ENCODE measurements at places on chromosomes 1 and 21.
A peak's percentile ranks its signal among the peaks of the same experiment; 100 is the strongest.

DNA sequence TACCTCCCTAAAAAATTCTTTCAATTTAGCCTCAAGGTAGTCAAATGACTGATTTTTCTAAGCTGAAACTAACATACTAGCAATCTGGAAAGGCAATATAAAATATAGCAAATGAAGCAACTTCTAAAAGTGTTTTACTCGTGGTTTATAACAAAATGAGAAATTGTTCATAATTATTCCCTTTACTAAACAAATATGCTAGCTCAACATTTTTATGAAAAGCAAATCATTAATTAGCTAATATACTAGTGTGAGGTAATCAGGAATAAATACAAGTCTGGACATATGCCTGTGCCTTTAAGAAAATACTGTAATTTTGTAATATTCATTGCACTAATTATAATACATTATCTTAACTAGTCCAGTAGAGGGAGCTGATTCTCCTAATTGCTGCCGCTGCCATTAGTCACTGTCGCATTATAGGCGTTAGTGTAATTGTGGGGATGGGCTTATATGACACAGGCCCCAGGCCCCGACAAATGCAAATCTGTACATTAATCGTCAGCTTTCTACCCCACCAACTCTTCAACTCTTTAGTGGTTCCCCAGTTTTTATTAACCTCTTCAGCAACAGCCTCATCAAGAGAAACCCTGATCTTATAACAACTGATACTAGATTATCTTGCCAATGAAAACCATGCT, 160.9 kb downstream of the GABPA start:
- DNase-seq, result no peak

- DNase-seq, result no peak
These were observed 88.4 kb upstream of the CSF3R start for GRCh38 chr1:36571106-36571505.

DNA sequence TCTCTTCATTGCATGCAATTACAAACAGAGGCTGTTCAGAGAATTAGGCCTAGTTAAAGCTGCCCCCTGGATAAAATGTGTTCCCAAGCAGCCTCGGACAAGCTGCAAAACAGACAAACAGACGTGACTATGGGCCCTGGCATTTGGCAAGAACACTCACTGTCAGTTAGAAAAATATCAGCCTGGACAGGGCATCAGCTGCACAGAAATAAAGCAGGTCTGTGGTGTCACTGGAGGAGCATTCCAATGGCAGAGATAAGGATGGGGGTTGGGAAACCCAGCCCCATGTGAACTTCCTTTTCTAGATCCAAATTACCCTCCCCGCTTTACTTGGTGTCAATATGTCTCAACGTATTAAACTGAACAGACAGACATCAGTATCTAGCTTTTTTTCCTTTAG, 177.1 kb downstream of the GPATCH2 start:
- no peak for DNase-seq

GRCh38 chr1:56225964-56226815, 353.2 kb downstream of the PLPP3 start:
- no peak for DNase-seq

GRCh38 chr1:51733793-51734522, 117.1 kb downstream of the OSBPL9 start:
- DNase-seq, result no peak

DNA sequence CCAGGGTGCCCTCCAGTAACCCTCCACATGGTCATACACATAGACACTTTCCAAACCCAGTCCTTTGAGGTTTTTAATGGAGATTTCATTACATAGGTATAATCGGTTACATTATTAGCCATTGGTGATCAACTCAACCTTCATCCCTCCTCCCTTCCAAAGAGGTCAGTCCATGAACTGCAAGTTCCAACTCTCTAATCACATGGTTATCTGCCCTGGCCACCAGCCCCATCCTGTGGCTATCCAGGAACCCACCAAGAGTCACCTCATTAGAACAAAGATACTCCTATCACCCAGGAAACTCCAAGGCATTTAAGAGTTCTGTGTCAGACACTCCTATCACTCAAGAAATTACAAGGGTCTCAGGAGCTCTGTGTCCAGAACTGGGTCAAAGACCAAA, 12.2 kb downstream of the ATP1A4 start:
- no peak for DNase-seq

- no peak for DNase-seq
These were observed 15.3 kb downstream of the LDLRAD1 start for GRCh38 chr1:54002544-54003248.

GRCh38 chr1:43951021-43951985, 4.6 kb downstream of the IPO13 start:
- DNase-seq, result no peak

DNA sequence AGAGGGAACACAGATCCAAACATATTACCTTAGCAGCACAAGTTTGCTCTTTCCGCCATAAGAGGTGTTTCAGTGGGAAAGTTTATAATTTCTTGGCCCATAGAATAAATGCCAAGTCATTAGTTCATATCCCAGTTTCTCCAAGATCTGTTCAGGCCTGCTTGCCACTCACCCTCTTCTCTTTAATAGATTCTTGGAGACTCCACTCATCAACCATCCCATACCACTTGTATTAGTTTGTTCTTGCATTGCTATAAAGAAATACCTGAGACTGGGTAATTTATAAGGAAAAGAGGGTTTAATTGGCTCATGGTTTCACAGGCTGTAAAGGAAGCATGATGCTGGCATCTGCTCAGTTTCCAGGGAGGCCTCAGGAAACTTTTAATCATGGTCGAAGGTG, 34.8 kb upstream of the MYSM1 start:
- no peak for DNase-seq

DNA sequence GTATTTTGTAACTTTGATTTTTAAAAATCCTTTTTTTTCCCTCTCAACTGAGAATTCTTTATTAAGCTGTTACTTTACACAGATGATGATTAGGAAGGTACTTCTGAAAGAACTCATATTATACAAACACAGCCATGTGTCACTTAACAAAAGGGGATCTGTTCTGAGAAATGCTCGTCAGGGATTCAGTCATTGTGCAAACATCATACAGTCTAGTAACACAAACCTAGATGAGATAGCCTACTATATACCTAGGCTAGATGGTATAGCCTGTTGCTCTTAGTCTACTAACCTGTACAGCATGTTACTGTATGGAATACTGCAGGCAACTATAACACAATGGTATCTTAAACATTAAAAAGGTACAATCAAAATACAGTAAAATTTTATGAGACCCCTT, 24.9 kb downstream of the AHCTF1 start:
- DNase-seq, result no peak

DNA sequence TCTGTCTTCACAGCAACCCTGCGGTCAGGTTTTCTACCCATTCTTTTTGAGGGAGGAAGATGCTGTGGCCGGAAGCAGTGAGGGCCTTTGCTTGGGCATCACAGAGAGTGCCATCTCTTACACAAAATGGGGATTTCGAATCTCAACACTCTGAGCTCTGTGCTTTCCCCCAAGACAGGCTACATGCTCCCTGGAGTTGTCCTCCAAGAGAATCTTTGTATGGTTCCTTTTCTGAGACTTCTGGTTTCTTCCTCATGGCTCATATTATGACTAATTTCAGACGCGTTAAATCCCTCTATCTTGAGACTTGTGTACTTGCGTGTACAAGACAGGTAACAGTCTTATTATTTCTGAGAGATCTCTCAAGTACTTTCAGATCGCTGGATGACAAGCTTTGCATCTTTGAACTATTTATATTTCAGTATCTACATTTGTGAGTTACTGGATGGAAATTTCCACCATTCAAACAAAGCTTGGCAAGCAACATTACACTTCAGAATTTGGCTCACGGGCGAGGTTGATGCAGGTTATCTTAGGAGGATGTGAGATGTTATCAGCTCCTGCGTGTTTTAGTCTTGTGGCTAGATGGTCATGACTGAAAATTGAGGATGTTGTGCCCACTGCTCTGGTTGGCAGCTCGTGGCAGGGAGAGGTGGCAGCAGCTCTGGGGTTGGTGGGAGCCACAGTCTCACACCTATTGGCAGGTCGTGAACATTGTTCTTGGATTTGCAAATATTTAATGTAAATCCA, 19.4 kb downstream of the ABCG1 start:
- DNase-seq, result peak; percentile 56

DNA sequence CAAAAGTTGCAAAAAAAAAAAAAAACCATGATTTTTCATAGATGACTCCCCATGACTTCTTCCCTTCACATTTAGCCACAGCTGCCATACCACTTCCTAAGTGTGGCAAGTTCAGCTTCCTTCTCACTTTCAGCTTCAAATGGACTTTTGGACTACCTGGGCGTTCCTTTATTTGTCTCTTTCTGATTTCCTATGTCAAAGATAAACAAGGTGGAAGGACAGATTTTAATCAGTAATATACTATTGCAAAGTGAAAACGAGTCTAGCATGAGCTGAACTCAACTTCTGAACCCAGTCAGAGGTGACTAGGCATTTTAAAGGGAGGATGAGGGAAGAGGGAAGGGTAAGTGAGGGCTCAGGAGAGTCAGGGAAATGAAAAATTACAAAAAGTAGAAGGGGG, 14.4 kb upstream of the SCCPDH start:
- no peak for DNase-seq

- no peak for DNase-seq
These were observed 57.2 kb upstream of the GRHL3 start for GRCh38 chr1:24261977-24262376.

DNA sequence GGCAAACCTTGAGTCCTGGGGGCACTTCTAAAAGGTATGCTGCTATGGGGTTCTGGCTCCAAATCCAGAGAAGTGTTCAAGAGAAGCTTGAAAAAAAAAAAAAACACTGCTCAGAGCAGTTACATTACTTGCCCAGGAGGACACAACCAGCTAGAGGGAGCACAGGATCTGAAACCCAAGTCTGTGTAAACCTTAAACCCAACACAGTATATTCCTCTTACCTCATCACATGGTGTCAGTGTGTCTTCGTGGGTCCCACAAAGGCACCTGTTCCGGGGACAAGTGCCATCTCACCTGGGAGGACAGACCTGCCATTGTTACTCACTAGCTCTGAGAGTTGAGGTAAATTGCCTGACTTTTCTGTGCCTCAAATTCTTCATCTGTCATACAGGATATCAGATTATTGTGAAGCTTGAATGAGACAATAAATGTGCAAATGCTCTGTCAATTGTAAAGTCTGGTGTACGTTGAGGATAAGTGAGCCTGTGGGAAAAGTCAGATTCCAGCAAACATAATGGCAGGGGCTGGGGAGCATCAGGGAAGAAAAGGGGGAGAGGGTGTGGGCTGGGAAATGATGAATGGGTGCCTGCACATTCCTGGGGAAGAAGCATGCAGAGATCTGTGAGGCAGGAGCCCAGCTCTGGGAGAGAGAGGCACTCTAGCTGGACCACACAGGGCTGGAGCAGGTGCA, 170.4 kb upstream of the ZC3H12A start:
- DNase-seq, result no peak

DNA sequence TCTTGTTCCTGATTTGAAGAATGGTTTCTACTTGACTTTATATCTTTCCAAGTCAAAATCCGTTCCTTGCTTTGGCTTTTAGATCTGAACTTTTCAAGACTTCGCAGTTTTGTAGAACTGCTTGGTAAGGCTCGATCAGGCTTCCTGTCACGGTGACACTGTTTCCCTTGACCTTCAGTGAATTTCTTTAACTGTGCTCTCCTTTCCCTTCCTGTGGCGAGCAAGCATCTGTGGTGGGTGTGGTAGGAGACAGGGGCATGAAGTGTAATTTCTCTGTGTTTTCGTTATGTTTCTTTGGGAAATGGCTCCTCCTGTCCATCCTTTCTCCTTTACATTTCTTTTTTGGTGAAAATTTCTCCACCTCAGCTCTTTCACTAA, 10.4 kb downstream of the STYXL2 start:
- DNase-seq, result no peak

GRCh38 chr21:45040739-45041138, 33.6 kb upstream of the ADARB1 start:
- DNase-seq, result no peak

- DNase-seq, result no peak
These were observed 18.9 kb downstream of the NOS1AP start for GRCh38 chr1:162088281-162088969.

DNA sequence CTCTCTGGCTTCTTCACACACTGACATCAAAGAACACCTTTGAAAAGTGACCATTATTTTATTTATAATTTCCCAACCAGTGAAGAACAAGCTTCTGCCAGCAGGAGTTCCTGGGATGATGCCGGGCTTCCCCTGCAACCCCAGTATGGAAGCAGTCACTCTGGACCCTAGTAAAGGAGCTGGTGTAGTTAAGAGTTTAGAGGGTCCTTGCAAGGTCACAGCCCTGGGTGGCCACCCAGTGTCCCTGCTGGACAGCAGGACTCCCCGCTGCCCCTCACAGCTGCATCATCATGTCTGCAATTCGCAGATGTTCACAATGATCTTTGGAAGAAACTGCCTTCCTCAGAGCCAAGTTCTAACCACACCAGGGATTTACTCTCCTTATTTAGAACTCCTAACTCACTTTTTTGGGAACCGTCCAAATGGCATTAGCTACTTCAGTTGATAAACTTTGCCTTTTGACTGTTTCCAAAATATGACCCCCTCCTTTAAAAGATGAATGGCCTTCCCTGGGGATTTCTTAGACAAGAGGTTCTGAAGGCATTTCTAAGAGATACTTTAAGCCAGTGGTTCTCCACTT, 90.6 kb downstream of the HIVEP3 start:
- DNase-seq, result no peak

DNA sequence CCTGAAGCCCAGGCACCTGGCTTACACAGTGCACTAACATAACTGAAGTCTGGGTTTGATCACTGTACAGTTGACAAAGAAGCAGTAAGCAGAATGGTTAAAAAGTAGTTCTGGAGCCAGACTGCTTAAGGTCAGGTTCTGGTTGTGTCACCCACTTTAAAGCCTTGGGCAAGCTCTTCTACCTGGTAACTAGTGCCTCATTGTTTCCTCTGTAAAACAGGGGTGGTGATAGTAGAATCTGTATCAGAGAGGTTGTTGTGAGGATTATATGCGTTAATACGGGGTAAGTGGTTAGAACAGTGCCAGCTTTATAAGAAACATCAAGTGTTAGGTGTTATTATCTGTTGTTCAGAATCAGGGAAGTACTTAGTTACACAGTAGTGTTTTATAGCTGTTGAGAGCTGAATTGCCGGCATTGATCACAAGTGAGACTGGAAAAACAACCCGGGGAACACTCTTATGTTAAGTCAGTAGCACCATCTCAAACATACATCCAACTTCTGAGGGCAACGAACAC, 3.7 kb downstream of the BACH1 start:
- DNase-seq, result no peak

- DNase-seq, result no peak
These were observed 19.9 kb upstream of the SRSF4 start for GRCh38 chr1:29201595-29202051.

- no peak for DNase-seq
These were observed 32.9 kb downstream of the PLEKHA6 start for GRCh38 chr1:204326771-204327300.

- DNase-seq, result no peak
These were observed 474.6 kb upstream of the USP24 start for GRCh38 chr1:55689800-55690199.

- DNase-seq, result no peak
These were observed 14.0 kb downstream of the ARHGEF16 start for GRCh38 chr1:3468236-3469103.

GRCh38 chr1:8941906-8942305, 3.8 kb upstream of the CA6 start:
- DNase-seq, result no peak

- peak; percentile 85 for DNase-seq
These were observed 116.8 kb downstream of the TOMM20 start for GRCh38 chr1:235011599-235012435.

GRCh38 chr1:62318756-62319544, at the start of gene KANK4:
TSS of gene KANK4 (minus strand) at chr1:62319434. CDS start at chr1:62281564, 37,870 bp downstream.
- DNase-seq, result no peak

GRCh38 chr1:56516539-56517252, 62.7 kb downstream of the PLPP3 start:
- no peak for DNase-seq

GRCh38 chr1:93708734-93709481, 27.3 kb upstream of the BCAR3 start:
- no peak for DNase-seq
